ENCODE measurements at places on chromosomes 2 and 18. TPM values are rescaled to one million over a fixed set of nuclear protein-coding genes. Genes with fewer than 3 reads are reported as not detected.

Gene DSC2
- not detected for polyA plus RNA-seq

Gene MYO5B
- 0.24 TPM for polyA plus RNA-seq

Gene UPP2
- polyA plus RNA-seq: not detected

Gene VIT
- polyA plus RNA-seq: not detected

DNA sequence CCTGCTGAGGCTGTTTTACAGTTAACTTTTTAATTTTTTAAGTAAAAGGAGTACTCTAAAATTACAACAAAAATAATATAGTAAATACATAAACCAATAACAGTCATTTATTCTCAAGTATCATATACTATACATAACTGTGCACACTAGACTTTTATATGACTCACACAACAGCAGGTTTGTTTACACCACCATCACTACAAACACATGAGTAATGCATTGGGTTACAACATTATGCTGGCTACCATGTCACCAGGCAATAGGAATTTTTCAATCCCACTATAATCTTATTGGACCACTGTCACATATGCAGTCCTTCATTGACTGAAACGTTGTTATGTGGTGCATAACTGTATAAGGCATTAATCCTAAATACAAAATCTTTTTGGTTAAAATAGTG is 42.5 kb downstream of the RASGRP3 start:
- peak; percentile 83 for DNase-seq

DNA sequence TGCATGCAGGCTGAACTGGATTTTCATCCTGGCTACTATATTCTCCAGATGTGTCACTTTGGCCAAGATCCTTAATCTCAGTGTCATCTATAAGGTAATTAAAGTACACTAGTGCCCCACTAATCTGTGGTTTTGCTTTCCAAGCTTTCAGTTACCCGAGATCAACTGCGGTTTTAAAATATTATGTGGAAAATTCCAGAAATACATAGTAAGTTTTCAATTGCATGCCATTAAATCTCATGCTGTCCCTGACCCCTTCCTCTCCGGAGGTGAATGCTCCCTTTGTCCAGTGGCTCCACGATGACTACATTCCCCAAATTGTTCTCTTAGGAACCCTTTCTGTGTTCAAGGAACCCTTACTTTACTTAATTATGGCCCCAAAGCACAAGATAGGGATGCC is 5.3 kb upstream of the TYMS start:
- no peak for DNase-seq

GRCh38 chr18:72762515-72763122 is 105.2 kb downstream of the NETO1 start:
- DNase-seq: peak; percentile 69

DNA sequence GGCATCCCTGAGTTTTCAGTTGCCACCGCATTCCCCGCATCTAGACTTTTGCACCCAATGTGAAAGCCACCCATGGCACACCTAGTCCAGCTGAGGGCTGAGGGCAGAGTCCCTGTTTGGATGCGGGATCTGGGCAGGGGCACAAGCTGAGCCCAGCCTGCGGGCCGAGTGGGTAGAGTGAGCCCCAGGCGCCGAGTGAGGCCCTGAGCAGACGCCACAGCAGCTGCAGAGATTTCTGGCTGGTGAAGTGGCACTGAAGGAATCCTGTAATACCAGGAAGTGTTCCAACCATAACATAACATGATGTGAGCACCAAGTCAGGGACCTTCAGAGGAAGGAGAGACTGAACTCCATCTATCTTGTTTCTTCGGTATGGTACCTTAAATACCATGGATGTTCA is 27.7 kb upstream of the FRZB start:
- peak; percentile 40 for DNase-seq

- no peak for DNase-seq
These were observed 6.7 kb downstream of the NAB1 start for GRCh38 chr2:190655570-190655969.

DNA sequence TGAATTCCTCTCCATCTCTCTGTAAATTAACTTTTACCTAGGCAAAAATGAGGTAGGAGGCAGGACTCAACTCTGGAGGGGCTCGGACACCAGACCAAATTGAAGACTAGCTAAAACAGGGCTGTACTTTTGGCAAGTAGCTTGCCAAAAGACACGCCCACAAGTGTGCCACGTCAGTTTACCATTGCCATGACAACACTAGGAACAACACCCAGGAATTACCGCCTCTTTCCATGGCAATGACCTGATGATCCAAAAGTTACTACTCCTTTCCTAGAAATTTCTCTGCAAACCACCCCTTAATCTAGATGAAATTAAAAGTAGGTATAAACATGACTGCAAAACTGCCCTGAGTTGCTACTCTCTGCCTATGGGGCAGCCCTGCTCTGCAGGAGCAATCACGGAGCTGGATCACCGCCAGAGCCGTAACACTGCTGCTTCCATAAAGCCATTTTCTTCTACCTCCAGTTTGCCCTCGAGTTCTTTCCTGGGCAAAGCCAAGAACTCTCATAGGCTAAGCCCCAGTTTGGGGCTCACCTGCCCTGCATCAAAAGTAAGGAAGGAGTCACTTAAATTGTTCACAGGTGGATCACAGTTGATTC is 66.0 kb upstream of the FAM136A start:
- DNase-seq: peak; percentile 14

DNA sequence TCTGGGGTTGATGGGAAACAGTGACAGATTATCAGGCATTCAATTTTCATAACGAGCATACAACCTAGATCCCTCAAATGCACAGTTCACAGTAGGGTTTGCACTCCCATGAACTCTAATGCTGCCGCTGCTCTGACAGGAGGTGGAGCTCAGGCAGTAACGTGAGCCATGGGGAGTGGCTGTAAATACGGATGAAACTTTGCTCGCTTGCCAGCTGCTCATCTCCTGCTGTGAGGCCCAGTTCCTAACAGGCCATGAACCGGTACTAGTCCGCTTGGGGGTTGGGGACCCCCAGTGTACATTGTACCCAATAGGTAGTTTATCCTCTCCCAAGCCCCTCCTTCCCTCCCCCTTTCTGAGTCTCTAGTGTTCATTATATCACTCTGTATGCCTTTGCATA is 94.6 kb downstream of the PTH2R start:
- DNase-seq: no peak

- no peak for DNase-seq
These were observed 154.9 kb downstream of the FTCDNL1 start for GRCh38 chr2:199696048-199696447.

DNA sequence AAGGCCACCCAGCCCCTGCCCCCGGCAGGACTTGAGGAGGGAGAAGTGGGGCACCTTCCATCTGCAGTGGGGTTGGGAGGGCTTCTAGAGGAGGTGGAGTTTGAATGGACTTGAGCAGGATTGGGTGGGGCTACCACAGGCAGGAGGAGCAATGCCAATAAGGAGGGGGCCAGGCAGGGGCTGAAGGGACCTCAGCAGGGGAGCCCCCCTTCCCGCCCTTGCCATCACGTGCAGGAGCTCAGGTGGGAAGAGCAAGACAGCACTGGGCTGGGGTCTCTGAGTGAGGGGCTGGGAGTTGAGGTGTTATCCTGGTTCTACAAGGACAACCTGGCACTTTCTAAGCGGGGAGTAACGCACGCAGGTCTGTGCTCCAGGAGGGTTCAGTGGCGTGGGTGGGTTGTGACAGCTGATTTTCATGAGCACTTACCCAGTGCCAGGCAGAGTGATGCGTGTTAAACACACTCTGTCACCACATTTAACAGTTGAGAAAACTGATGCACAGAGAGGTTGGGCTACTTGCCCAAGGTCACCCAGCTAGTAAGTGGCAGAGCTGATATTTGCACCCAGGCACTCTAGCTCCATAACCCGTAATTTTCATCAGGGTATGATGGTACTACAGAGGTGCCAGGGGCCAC is 4.8 kb downstream of the CHRND start:
- no peak for DNase-seq

- DNase-seq: no peak
These were observed 89.8 kb downstream of the ZNF516 start for GRCh38 chr18:76405280-76405679.

Measured in IMR-90 (cell line).